ENCODE measurements at places on chromosomes 7 and 10.

GRCh38 chr10:13767676-13768178 is 181.0 kb downstream of the PRPF18 start:
- no peak for DNase-seq

DNA sequence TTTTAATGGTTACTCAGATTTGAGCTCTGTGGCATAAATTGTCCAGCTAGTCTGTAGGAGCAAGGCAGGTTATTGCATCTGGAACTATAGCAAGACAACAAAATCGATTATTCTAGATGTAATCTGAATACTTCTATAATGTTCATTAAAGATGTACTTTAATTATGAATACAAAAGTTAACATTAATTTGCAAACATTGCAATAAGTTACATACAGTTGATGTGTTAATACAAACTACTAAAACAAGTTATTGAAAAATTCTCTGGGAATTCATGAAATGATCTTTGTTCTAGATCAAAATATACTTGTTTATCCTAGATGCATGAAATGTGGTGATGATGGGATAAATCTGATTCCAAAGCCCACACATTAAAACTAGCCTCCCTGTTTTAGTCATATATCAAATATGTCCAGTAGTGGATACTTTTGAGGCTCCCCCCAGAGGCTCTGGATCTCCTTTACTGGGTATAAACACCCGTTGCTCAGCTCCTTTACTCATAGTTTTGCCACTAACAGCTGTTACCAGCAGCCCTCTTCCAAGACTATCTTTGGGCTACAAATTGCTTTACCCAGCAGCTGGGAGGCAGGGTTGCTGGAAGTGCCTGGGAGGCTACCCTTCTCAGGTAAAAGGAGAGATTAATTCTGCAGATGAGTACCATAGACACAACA is 78.1 kb downstream of the ARL4A start:
- no peak for DNase-seq

DNA sequence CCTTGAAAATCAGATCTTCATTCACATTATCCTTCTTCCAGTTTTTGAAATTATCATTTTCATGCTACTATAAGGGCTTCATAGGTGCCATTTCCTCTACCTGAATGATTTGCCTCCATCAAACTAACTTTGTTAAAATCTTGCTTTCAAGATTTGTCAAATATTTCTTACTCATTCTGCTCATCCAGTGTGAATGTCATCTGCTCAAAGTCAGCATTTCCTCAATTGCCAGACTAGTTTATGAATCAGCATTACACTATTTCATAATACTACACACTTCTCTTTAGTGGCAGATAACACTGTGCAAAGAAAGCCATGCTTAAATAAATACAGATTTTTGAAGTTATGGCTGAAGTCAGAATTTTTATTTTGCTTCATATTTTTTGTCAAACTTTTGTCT is 21.3 kb upstream of the LIPF start:
- DNase-seq = no peak

- DNase-seq = no peak
Measured at GRCh38 chr7:19747740-19748339, 25.6 kb downstream of the TMEM196 start.

DNA sequence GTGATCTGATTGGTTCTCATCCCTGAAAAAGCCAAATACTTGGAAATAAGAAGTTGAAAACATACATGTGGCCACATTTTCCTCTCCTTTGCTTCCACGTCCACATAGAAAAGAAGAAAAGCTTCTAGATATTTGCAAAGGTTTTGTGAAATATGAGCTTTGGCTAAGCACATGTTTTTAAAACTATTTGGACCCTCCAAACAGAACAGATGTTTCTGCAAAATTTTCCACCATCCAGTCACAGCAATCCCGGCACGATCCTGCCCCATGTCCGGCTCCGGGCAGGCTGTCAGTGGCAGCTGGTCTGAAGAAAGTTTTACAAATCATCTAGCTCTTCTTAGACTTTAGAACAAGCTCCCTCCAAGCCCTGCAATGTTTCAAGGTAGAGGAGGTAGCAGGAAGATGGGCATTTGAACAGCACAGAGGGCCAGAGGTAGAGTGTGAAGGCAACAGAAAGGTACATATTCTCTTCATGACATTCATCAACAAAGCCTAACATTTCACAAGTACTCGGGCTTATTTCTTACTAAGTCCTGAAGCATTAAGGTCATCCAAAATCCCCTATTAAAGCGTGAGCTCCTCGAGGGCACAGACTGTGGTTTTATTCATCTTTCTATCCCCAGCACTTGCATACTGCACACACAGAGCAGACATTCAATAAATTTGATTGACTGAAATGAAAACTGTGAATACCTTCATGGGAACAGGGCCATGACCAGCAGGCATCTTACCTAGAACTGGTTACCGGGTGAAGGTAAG is 110.1 kb downstream of the JAZF1 start:
- DNase-seq = no peak

- DNase-seq = no peak
Measured at GRCh38 chr10:50511492-50512213, 112.1 kb downstream of the SGMS1 start.
